ENCODE measurements at places on chromosomes 7 and 10.
A peak's percentile ranks its signal among the peaks of the same experiment; 100 is the strongest.

GRCh38 chr7:87212498-87212897 is 7.0 kb downstream of the TMEM243 start:
- peak; percentile 23 for DNase-seq

DNA sequence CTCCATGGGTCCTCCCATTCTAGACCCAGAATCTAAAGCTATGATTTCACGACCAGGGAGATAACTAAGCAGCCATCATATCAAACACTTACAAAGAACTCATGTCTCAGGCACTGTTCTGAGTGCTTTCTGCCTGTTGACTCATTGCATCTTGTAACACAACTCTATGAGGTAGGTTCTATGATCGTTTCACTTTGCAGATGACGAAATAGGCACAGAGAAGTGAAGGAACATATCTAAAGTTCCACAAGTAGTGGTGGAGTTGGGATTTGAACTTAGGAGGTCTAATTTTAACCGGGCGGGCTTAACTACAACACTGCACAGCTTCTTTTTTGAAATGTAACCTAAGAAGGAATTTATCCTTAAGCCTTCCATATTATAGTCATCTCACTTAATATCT is 2.9 kb downstream of the RBP4 start:
- peak; percentile 26 for DNase-seq

GRCh38 chr7:2233926-2234325 is 1.2 kb upstream of the MAD1L1 start:
- DNase-seq = peak; percentile 41

DNA sequence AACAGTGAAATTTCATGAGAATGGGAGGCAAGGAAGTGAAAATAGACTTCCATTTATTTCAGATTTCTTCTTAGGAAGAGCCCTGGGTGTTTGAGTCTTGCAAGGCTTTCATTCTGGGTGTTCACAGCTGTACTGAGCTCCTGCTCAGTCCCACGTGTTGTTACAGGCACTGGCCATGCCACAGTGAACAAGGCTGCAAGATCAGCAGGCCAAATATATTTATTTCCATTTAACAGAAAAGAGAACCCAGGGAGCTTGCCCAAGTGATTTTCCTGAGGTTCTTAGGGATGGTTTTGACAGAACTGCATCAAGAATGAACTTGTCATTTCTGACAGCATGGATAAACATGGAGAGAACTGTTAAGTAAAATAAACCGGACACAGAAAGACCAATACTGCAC is 54.5 kb upstream of the CD36 start:
- DNase-seq = peak; percentile 69

DNA sequence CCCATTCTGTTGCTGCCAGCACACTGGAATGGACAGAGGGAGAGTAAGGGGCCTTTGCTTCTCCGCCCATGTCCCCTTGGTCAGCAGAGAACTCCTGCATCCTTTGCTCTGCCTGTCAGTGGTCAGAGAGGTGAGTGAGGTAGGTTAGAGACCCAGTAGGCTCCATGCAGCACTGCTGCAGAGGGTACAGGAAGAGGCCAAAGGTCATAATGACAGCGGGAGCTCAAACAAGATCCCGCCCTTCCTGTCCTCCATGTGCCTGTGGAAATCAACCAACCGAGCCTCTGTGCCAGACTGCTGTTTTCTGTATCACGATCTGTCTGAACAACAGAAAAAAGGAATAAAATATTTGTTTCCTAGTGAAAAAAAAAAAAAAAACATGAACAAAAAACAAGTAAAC is 81.4 kb downstream of the ZNF33B start:
- DNase-seq = no peak

GRCh38 chr7:55593515-55594318 is 21.4 kb upstream of the VOPP1 start:
- peak; percentile 53 for DNase-seq

DNA sequence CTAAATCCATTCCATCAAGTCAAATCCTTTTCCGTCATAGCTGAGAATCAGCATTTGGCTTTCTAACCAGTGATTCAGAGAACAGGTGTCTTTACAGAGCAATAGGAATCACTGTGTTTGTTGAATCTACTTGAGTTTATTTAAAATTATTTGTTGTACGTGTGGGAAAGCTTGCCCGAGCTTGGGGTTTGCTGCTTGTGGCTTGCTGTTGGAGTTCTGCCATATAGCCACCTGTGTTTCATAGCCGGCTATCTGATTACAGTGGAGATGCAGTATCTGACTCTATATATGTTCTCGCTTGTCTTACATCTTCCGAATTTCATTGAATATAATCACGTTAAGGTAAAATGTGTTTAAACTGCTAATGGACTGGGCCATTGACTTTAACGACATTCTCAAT is 274.3 kb upstream of the MKI67 start:
- DNase-seq = no peak

DNA sequence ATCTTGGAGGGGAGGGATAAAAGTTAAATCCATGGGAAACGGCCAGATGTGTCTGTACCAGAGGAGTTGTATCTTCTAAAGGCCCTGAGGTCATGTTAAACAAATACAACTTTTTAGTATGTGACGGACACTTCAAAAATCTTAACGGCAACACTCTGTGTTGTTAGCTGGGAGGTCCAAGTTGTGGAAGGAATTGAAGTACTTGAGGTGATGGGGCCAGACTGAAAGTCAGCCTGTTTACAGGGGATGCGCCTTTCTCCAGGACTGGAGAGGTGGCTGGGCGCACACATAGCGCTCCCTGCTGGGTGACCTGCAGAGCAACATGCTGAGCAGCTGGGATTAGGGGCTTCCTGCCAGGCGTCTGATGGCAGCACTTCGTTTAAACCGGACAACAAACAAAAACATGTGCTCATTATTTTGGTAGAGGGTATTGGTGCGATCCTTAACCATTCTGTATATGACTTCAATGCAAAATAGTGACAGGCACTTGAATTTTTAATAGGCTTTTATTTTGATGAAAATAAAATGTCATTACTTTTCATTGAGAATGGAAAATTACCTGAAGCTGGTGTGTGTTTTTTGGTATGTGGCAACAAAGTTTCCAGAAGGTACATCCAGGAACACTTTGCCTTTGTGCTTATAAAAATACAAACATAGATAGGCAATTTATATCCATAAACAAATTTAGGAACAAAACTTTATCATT is 198.2 kb downstream of the MLLT10 start:
- DNase-seq = peak; percentile 93

DNA sequence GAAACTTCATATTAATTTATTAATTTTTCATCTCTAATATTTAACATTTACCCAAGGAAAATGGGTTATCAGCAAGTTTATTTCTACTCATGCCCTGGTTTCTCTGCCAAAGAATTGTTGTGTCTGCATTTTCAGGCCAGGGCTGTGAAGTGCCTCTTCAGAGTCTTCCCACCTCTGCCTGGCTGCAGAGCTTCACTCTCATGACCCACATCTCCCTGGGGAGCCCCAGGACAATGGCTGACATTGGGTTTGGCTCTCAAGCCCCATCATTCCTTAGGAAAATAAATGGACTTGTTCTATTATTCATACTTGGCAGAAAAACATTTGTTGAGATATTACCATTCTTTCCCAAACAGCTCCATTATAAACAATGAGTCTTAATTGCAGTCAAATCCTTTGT is 30.3 kb downstream of the CACNA2D1 start:
- peak; percentile 21 for DNase-seq

GRCh38 chr7:74371381-74372341 is 82.0 kb upstream of the GTF2IRD1 start:
- no peak for DNase-seq

DNA sequence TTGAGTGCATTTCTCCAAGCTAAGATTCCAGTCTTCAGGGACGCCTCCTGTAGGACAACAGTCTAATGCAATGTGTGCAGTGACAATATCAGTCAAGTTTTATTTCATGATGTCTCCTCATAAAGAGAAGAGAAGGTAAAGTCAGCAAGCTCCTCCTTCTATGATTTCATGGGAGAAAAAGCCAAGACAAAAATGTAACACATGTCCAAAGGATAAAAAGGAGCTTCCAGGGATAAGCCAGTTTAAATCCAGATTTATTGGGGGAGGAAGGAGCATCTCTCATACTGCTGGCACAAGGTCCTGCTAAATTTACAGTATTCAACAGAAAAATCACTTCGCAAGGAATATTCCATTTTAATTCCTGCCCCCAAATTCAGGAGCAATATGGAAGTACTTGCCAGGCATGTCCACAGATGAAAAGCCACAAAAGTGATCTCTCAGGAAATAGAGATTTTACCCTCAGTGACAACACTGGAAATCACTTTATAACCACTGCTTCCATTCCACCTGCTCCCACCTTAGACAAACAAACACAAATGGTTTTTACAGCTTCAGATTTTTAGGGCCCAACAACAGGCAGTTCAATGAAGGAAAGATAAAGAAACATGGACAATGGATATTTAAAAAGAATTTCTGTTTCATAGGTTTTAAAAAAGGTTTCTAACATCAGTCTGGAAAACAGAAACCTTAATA is 677.5 kb upstream of the C7orf33 start:
- DNase-seq = no peak

DNA sequence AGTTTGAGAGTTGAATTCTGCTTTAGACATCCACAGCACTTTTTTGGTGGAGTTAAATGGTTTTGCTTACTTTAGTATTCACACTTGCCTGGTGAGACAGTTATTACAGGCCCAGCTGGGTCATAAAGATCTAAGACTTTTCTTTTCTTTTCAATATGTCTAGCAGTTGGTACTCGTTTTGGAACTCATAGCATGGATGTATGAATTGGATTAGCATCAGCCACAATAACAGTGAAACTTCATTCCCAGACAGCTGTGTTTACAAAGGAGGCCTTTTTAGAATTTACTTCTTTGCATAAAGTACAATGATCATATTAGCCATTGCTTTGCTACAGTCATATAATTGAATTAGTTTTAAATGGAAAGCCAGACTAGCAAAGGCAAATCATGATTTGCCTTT is 168.4 kb upstream of the DKK1 start:
- DNase-seq = no peak

- DNase-seq = no peak
Measured at GRCh38 chr10:16779384-16779915, 37.8 kb downstream of the RSU1 start.

DNA sequence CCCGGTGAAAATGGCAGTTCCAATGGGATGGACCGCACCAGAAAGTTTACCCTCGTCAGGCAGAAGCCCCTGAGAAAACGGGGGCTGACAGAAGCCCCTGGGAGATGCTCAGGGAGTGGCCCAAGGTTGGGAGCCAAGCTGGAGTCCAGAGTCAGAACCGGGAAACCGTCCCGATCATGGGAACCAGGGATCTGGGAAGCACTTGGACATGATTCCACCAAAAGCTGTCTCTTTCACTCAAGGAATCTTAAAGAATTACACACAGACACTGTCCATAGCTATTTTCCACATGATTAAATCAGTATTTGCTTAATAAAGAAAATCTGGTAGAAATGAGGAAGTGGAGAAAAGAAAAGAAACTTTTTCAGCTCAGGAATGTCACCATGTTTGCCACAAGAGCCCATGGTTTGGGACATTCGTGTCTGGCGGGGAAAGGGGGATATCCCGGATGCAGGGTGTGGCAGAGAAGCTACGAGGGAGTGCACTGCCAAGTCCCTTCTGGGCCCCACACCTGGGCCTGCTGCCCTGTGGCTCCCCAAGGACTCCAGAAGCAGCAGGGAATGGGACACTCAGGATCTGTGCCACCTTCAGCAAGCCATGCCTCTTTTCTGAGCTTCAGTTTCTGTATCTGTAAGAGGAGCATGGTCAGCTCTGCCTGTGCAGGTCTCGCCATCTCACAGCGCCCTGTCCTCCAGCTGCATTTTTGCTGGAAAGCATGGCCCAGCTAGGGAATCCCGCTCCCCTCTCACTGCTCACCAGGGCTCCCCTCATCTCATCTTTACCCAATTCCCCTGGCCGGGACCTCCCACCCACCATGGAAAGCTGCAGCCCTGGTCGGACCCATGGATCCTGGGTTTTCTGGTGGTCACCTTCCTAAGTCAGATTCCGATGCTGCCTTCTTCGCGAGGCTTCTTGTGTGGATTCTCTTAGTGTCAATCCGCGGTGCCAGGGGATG is 225.1 kb upstream of the GRB10 start:
- DNase-seq = no peak

GRCh38 chr10:30662814-30663213 is 33.3 kb upstream of the LYZL2 start:
- DNase-seq = no peak

- DNase-seq = no peak
Measured at GRCh38 chr7:144763291-144763690, 72.6 kb downstream of the TPK1 start.

GRCh38 chr10:83953589-83953988 is 185.7 kb upstream of the GHITM start:
- no peak for DNase-seq

DNA sequence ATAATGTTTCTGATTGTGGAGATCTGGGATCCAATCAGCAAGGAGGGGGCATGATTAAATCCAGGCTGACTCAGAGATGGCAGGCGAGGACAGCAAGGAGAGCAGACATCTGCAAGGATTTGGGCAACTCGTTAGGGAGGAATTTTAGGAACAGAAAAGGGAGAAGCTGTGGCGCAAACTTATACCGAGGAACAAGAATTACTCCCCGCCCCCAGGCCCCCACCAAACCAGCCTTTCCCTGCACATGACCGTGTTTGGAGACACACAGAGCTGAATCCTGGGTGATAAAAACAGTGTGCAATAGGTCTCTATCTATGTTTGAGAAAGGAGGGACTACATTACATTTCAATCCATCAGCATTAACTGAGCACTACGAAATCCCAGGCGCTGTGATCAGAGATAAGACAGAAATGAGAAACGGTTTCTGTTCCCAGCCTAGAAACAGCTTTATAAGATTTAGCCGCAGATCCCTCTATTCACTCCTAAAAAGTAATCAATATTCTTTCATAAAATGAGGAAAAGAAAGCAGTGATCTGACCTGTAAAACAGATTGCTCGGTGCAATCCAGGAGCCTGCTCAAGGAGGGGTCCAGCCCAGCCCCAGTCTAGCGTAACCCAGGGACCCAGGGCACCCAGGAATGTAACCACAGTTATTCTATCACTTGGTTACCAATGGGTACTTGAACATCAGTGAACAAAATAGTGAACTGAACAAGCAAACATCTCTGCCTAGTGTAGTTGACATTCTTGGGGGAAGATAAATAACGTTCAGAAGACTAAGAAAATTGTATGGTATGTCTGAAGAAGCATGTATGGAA is 37.2 kb upstream of the RAPGEF5 start:
- DNase-seq = no peak

DNA sequence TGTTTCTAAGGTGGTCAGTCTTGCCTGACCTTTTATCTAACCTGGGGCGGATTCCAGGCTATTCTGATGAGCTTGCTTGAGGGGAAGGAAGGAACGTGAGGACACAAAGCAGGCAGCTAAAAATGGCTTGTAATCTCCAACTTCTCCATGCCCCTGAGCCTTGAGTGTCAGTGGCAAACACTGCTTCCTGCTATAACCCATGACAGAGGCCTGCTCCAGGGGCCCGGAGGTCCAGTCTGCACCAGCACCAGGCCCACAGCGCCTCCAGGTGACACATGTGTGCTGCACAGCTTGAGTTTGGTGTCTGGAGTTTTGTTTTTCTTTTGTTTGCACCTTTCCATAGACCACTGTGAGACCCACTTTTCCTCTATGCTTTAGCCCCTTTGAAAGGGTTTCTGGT is 207.9 kb downstream of the PAXIP1 start:
- no peak for DNase-seq

DNA sequence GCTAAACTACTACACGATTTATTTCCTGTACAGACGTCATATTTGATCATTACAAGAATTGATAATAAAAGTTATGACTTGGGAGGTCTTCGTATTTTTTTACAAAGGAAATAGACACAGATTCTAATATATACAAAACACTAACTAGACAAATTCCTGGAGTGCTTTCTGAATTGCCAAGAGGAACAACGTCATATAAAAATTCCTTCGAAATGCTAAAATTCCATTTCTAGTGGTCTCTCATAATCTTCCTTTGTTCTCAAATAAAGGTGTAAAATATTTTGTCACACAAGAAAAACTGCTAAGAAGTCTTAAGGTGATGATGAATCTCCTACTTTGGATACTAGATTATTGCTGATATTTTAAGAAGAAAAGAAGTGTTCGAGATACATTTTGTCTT is 85.4 kb downstream of the CDK6 start:
- peak; percentile 68 for DNase-seq
